ENCODE measurements at places on chromosomes 4 and X. TPM values are rescaled to one million over a fixed set of nuclear protein-coding genes. Genes with fewer than 3 reads are reported as not detected.

- DNase-seq, result no peak
Measured at GRCh38 chr4:152634110-152634760, 45.6 kb downstream of the TMEM154 start.

The HSD17B13 gene
- total RNA-seq, result 19.7 TPM

- peak; percentile 17 for DNase-seq
Measured at GRCh38 chr4:124202099-124202498, 510.4 kb downstream of the ANKRD50 start.

The C4orf51 gene
- total RNA-seq, result not detected

The RTL3 gene
- 0.52 TPM for total RNA-seq

The CT47C1 gene
- total RNA-seq, result not detected

The DNAAF6 gene
- total RNA-seq, result not detected

DNA sequence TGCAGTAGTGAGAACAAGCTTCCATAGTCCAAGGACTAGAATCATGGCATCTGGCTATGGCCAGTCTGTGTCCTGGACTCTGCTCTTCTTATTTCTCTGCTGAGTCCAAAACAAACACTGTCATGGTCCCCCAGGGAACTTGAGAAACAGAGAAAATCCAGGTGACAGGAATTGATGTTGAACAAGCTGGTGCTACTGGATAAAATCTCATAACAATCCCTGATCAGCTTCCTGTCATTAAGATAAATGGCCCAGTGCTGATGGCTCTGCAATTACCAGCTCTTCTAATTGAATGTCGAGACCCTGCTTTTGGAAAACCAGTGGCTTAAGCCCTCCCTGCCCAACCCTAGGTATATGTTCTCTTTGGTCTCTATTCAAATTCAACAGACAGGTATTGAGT lies 58.8 kb upstream of the ARHGAP36 start:
- no peak for DNase-seq

The HSD17B10 gene
- total RNA-seq, result 40.5 TPM

The QDPR gene
- total RNA-seq, result 13.8 TPM

The BLTP1 gene
- 46.8 TPM for total RNA-seq

DNA sequence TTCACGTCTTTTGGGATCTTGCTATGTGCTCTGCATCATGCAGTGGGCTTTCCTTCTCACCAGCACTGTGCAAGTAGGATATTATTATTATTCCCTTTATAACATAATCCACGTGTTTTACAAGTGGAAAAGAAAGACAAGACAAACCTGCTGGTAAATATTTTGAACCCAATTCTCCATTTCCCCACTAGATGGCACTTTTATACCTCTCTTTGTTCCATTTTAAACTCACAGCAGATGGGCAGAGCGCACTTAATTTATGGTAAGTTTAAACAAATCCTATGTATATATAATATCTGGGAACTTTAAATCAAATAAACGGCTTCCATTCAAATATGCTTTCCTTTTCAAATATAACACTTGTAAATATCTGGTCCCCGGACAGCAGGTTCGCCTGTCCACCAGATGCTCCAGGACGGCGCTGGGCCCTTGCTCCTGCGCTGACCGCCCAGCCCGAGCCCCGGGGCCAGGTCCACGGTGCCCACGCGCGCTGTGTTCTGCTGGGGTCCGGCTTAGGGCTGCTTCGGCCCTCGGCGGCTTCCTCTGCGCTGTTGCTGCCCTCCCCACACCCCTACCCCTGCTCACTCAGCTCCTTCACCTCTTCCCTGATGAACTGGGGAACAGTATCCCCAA lies 31.1 kb downstream of the F11 start:
- no peak for DNase-seq

GRCh38 chr4:138437263-138437851 lies 195.2 kb upstream of the SLC7A11 start:
- DNase-seq, result no peak

- no peak for DNase-seq
Measured at GRCh38 chr4:171817026-171817425, 3.8 kb downstream of the GALNTL6 start.

The ARR3 gene
- total RNA-seq, result not detected

The EDA2R gene
- total RNA-seq, result 2.9 TPM

DNA sequence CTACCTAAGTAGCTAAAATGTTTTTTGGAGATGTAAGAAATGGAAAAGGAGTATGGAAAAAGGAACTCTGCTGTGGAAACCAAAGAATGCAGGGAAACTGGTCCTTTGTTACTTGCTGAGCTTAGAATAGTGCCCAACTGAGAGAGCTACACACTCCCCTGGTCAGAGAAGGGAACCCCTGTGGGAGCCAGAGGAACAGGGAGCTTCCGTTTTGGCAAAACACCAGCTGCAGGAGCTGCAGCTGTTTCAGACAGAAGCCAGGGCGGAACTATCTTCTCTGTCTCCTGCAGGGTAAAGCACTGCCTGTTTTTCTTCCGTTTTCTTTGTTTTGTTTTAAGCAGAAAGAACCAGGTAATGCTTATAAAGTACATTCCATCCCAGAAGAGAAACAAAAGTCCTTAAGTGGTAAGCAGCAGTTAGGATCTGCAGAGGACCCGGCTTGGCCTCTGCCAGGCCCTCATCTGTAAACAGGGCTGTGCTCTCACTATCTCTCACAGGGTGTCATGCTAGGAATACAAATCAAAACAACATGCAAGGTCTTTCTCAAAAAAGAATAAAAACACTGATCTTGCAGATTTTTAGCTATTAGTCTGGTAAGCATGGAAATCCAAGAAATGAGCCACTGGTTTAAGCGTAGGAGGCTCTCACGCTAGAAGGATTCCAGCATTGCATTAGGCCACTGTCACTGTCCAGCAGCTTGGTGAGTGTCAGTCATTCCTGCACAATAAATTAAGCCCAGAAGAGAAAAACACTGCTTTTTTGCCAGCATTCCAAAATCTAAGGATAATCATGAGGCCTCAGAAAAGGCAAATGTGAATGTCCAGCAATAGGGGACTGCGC lies 76.1 kb downstream of the CHST7 start:
- DNase-seq, result no peak

The ZNF280C gene
- total RNA-seq, result 2.9 TPM

GRCh38 chr4:12447451-12447850 lies 1018.8 kb upstream of the HS3ST1 start:
- DNase-seq, result no peak

GRCh38 chrX:138001226-138001625 lies 435.3 kb downstream of the ZIC3 start:
- DNase-seq, result no peak

DNA sequence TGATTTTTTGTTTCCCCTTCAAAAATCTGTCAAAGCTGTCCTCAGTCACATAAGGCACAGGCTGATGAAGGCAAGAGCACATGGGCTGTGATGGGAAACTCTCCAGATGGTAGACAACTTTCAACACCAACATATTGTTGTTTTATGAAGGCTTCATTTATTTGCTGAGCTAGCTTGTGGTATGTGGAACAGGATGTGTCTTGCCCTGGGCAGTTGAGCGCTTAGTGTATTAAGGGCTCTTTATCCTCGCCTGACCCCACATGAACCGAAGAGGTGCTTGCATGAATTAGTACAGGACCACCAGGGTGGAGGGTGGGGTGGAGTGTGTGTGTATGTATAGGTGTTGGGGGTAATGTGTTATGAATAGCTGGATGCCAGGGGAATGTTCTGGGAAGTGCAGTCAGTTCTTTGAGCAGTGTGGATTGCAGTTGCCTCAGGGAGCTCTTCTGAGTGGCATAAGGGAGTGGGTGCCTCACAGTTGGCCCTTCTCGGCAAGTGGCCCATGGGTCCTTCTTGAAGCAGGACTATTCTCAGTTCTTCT lies 103.1 kb downstream of the PHEX start:
- DNase-seq, result peak; percentile 22

- no peak for DNase-seq
Measured at GRCh38 chrX:139506333-139506732, 24.2 kb upstream of the F9 start.

The ZNF718 gene
- total RNA-seq, result 7.6 TPM

DNA sequence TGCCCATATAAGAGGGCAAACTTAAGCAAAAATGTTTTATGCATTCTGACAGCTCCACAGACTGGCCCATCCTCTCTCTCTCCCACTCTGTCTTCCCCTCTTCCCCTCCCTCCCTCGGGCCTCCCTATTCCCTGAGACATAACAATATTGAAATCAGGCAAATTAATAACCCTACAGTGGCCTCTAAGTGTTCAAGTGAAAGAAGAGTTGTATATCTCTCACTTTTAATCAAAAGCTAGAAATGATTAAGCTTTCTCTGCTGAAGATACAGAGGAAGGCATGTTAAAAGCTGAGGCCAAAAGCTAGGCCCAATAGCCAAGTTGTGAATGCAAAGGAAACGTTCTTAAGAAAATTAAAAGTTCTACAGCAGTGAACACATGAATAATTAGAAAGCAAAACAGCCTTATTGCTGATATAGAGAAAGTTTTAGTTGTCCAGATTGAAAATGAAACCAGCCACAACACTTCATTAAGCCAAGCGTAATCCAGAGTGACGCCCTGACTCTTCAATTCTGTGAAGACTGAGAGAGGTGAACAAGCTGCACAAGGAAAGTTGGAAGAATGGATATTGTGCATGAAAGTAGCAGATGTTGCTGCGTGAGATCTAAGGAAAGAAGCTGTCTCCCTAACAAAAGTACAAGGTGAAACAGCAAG lies 54.9 kb downstream of the USO1 start:
- no peak for DNase-seq

The SH3TC1 gene
- total RNA-seq, result 31.1 TPM

DNA sequence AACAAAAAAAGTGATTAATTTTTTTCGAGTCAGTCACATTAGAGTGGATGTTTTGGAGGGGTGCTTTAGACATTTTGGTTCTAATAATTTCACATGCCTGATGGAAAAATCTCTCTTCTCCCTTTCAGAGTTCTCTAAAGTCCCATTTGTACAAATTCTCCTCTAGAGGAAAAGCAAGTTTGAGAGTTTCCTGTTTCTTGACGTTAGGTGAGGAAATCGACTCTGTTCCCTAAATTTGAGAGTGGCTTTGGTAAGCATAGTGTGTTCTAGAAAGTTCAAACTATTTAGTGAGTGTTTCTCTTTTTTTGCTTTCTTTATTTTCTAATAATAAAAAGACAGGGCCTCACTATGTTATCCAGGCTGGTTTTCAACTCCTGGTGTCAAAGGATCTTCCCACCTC lies 1.6 kb upstream of the ATP6AP2 start:
- no peak for DNase-seq

The GRK4 gene
- 14.5 TPM for total RNA-seq

DNA sequence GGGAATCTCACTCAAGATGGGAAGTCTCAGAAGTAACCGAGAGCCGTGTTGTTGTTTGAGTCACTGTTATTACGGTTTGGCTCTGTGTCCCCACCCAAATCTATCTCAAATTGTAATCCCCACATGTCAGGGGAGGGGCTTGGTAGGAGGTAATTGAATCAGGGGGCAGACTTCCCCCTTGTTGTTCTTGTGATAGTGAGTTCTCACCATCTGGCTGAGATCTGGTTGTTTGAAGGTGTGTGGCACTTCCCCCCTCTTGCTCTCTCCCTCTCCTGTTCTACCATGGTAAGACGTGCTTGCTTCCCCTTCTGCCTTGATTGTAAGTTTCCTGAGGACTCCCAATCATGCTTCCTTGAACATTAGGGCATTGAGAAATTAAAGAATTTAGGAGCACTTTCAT lies 37.0 kb downstream of the HAND2 start:
- no peak for DNase-seq

The ADAMTS3 gene
- total RNA-seq, result 0.33 TPM

The POLR2B gene
- total RNA-seq, result 46.2 TPM

The PPP1R2C gene
- total RNA-seq, result not detected

DNA sequence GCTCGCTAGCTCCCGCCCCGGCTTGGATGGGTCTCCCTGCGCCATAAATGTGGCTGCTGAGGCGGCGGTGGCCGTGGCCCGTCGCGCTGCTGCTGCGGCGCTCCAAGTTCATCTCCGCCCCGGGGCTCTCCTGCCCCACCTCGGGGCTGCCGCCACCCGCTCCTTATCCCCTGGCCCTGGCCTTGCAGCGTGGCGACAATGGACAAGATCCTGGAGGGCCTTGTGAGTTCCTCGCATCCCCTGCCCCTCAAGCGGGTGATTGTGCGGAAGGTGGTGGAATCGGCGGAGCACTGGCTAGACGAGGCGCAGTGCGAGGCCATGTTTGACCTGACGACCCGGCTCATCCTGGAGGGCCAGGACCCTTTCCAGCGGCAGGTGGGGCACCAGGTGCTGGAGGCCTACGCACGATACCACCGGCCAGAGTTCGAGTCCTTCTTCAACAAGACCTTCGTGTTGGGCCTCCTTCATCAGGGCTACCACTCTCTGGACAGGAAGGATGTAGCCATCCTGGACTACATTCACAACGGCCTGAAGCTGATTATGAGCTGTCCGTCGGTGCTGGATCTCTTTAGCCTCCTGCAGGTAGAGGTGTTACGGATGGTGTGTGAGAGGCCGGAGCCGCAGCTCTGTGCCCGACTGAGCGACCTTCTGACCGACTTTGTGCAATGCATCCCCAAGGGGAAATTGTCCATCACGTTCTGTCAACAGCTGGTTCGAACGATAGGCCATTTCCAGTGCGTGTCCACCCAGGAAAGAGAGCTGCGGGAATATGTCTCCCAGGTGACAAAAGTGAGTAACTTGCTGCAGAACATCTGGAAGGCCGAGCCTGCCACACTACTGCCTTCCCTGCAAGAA lies 763 bp downstream of the USP38 start:
- DNase-seq, result peak; percentile 31

- no peak for DNase-seq
Measured at GRCh38 chrX:133369065-133369464, 46.2 kb downstream of the GPC4 start.

DNA sequence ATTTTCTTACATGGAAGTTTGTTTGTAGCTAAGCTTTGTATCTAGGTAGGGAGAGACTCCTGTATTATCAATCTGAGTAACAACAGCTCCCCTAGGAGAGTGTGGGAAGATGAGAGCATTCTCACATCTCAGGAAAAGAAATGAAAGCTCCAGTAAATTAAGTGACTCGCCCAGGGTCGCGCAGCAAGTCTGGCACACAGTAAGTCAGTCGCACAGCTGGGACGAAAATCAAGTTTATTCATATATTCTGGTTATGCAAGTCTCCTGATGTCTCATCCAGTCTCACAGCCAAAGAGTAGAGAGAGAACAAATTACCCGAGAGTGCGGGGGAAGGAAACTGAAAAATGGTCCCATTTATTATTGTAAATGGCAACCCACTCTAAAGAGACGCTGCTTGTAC lies 216.1 kb downstream of the STK32B start:
- no peak for DNase-seq

DNA sequence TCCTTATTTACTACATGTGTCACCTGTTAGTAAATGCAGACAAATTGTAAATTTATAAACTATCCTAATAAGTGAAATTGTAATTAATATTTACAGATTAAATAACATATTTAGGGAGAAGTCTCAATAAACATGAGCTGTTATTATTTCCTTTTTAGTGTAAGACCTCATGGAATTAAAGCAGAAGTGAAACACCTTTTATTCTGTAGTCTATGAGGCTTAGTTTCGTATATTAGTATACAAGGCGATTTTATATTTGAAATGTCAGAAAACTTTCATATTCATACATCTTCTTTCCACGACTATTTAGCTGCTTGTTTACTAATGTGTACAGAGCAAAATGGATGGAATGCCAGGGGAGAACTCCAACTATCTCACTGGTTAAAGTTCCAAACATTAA lies 414.4 kb downstream of the ARHGAP24 start:
- no peak for DNase-seq

DNA sequence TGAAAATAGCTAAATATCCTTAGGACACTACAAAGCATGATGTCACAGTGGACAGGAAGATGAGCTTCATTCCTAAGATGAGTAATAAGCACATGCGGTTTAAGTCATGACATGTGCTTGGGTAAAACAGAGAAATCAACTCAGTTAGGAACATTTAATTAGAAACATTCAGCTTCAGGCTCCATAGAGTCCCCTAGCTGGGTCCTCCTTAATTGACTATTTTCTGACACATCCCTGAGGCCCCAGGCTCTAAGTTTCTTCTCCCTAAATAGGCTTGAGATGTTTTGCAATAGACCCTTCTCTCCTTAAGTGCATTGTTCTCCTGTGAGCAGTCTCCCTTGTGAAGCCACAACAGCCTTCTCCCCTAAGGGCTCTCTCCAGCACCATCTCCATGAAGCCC lies 70.4 kb upstream of the ANXA3 start:
- no peak for DNase-seq

All from body of pancreas (tissue), 4 donors.